ENCODE measurements at places on chromosomes 12 and 14.

DNA sequence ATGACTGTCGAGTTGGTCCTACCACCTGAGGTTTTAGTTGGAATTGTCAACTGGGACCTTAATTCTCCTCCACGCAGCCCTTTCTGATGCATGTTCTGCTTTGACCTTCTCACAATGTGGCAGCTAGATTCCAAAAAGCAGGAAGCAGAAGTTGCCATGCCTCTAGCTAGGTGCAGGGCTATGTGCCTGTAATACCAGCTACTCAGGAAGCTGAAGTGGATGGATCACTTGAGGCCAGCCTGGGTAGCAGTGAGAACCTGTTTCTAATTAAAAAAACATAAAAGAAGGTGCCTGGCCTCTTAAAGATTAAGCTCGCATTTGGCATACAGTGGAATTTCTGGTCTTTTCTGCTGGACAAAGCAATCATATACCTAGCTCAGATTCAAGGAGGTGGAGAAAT lies 77.1 kb downstream of the FGD4 start:
- DNase-seq: peak; percentile 27

- no peak for DNase-seq
Measured at GRCh38 chr14:87233266-87233665, 759.7 kb downstream of the GALC start.

DNA sequence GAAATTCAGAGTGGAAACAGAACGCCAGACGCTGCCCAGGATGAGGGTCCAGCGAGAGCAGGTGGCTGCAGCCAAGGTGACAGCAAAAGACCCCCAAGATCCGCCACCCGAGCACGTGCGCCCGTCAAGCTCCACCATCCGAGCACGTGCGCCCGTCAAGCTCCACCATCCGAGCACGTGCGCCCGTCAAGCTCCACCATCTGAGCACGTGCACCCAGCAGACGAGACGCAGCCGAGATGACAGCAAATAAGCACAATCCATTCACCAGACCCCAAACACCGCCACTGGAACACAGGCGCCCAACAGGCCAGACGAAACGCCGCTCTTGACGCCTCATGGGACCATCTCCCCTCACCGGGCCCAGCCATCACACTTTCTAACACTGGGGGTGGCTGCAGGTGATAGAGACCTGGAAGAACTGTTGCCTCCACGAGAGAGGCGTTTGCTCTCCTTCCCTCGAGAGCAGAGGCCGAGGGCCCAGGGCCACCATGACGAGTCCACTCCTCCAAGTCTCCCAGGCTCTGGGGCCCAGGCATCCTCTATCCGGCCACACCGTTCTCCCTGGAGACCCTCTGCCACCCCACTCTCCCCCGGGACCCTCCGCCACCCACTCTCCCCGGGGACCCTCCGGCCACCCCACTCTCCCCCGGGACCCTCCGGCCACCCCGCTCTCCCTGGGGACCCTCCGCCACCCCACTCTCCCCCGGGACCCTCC lies 62.1 kb upstream of the GALNT9 start:
- no peak for DNase-seq

GRCh38 chr14:32405856-32406255 lies 76.8 kb downstream of the AKAP6 start:
- DNase-seq: no peak

- no peak for DNase-seq
Measured at GRCh38 chr14:105204206-105204930, 23.3 kb upstream of the NUDT14 start.
